ENCODE measurements at places on chromosomes 1 and 21. TPM values are rescaled to one million over a fixed set of nuclear protein-coding genes. Genes with fewer than 3 reads are reported as not detected.

- H3K27me3 ChIP-seq = no peaks in the 10 kb centered on the region
- H3K4me1 ChIP-seq = no peaks in the 10 kb centered on the region
- DNase-seq = no peak
- peaks cover 17% of the 10 kb centered on the region for H3K36me3 ChIP-seq
- H3K27ac ChIP-seq = no peak overlapping the region
- H3K4me3 ChIP-seq = no peak overlapping the region
These were observed 35.0 kb downstream of the DHCR24 start for GRCh38 chr1:54851936-54852524.

- H3K27ac ChIP-seq = peak overlapping the region; percentile 79
- DNase-seq = peak; percentile 15
- no peak overlapping the region for H3K4me3 ChIP-seq
- H3K36me3 ChIP-seq = no peaks in the 10 kb centered on the region
- peaks cover 7% of the 10 kb centered on the region for H3K4me1 ChIP-seq
- no peaks in the 10 kb centered on the region for H3K27me3 ChIP-seq
These were observed 20.2 kb upstream of the SLC19A1 start for GRCh38 chr21:45562402-45562801.

GRCh38 chr1:150846473-150847146 is 29.8 kb downstream of the ARNT start:
- H3K36me3 ChIP-seq = no peaks in the 10 kb centered on the region
- H3K4me3 ChIP-seq = no peak overlapping the region
- H3K4me1 ChIP-seq = peaks cover 3% of the 10 kb centered on the region
- no peak for DNase-seq
- no peak overlapping the region for H3K27ac ChIP-seq

GRCh38 chr1:8676813-8677212 is 140.6 kb downstream of the RERE start:
- H3K4me1 ChIP-seq = peaks cover 8% of the 10 kb centered on the region
- no peaks in the 10 kb centered on the region for H3K36me3 ChIP-seq
- no peaks in the 10 kb centered on the region for H3K27me3 ChIP-seq
- no peak overlapping the region for H3K27ac ChIP-seq

GRCh38 chr1:52413410-52413989 is 9.1 kb downstream of the PRPF38A start:
- H3K27me3 ChIP-seq = no peaks in the 10 kb centered on the region
- no peaks in the 10 kb centered on the region for H3K4me1 ChIP-seq
- H3K36me3 ChIP-seq = peaks cover 92% of the 10 kb centered on the region
- DNase-seq = no peak
- H3K27ac ChIP-seq = no peak overlapping the region

GRCh38 chr21:44047996-44048560 is 36.0 kb downstream of the TRAPPC10 start:
- no peak overlapping the region for H3K27ac ChIP-seq
- no peaks in the 10 kb centered on the region for H3K27me3 ChIP-seq
- DNase-seq = no peak

DNA sequence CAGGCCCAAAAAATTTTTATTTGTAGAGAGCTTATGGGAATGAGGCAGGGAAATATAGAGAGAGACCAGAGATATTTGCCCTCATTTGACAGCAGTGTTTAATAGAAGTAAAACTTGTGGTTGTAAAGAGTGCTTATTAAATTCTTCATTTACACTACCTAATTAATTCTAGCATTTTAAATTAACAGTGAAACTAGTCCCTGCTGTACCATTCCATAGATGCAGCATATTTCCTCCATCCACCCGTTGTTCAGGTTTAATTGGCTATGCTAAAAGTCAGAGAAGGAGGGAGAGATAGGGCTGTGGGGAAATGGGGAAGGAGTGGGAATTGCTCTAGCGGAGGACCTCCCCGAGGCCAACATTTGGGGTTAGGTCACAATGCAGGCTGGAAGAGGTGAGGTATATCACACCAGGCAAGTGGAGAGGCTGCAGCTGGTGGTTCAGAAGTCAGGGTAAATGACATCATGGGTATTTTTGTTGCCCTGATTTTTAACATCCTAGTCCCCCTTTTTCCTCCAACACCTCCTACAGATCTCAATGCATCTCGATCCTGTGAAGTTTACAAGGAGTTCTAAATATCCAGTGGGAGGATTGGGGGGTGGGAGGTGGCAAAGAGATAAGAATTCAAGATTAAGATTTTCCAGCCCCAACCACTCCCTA is 38.6 kb downstream of the ELAVL4 start:
- no peak overlapping the region for H3K27ac ChIP-seq
- no peak overlapping the region for H3K4me3 ChIP-seq
- no peaks in the 10 kb centered on the region for H3K27me3 ChIP-seq
- H3K36me3 ChIP-seq = no peaks in the 10 kb centered on the region

Gene KIF17
- total RNA-seq = 8.0 TPM

Data from thyroid gland (tissue), 4 donors.